ENCODE measurements at places on chromosomes 5 and 9.

DNA sequence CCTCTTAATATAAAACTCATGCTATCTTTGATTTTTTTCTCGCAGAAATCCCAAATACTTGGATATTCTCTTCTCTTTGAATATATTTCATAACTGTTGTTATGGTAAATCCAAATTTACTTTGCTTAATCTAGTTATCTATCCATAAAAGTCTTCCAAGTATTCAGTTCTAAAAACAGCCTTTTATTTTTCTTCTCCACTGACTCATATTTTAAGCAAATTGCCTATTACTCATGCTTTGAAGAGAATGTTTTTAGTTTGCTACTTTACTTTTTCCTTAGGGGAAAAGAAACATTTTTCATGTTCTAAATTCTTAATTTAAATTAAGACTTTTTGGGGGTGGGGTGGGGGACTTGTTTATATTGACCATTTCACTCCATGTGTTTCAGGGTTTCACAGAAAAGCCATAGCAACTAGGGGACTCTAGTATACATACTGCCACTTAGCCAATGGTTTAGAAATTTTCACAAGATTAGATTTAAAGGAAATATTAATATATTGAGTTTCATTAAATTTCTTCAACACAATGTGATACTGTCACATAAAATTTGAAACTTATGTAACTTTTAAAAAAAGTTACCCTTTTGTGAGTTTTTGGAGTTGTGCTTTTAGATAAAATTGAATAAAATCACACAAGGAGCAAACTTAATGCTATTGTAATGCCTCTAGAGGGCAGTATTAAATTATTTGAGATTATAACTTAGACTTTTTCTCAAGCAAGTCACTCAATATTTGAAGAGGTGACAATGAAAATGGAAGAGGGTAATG lies 545.8 kb upstream of the ARRDC3 start:
- peak; percentile 61 for DNase-seq

- DNase-seq: no peak
Observed at GRCh38 chr9:8186560-8186959, 387.0 kb upstream of the DMAC1 start.

GRCh38 chr9:135093111-135093510 lies 5.6 kb downstream of the OLFM1 start:
- DNase-seq: no peak

DNA sequence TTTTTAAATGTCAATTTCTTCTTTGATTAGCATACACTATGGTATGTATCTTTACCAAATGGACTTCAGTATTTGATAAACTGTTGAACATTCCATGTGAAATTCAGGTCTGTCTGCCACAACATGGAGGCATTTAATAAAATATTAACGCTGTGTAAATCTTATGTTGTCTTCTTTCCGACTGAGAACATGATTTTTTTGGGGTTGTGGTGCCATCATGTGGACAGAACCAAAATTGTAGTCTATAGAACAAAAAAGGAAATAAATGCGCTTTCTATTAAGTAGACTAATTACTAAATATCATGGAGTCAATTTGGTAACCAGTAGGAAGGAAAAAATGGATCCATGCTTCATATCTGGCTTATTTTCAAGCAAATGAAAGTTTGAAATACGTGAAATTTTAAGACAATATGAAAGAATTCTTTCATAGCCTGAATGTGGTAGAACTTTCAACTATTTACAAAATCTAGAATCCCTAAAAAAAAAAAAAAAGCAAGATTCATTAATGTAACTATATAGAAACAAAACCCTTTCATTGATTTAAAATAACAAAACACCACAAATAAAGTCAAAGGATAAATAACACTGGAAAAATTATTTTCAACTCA lies 2.8 kb upstream of the PLK2 start:
- DNase-seq: peak; percentile 82

DNA sequence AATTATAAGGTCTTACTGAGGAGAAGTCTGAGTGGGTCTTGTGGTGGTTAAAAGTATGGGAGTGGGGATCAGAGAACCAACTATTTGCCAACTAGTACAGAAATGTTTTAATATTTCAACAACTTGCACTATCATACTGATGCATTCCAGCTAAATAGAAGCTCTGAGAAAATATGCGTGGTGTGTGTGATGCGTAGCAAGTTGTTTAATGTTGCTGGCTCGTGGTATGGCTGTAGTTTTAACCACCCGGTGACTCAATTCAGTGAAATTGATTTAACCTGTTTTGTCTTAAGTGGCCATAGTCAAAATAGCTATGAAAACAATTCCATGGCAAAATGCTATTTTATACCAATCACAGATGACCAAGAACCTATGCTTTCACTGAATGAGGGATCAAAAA lies 176.5 kb upstream of the SLC24A2 start:
- no peak for DNase-seq

DNA sequence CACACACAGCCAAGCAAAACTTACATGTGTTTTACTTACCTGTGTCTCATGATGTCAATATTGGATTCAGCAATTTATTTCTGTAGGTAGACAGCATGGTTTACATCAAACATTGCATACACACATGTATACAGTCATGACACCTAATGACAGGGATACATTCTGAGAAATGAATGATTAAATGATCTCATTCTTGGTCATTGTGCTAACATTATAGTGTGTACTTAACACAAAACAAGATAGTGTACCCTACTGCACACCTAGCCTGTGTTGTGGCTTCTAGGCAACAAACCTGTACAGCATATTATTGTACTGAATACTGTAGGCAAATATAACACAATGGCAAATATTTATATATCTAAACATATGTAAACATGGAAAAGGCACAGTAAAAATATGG lies 28.0 kb downstream of the ISOC1 start:
- no peak for DNase-seq

DNA sequence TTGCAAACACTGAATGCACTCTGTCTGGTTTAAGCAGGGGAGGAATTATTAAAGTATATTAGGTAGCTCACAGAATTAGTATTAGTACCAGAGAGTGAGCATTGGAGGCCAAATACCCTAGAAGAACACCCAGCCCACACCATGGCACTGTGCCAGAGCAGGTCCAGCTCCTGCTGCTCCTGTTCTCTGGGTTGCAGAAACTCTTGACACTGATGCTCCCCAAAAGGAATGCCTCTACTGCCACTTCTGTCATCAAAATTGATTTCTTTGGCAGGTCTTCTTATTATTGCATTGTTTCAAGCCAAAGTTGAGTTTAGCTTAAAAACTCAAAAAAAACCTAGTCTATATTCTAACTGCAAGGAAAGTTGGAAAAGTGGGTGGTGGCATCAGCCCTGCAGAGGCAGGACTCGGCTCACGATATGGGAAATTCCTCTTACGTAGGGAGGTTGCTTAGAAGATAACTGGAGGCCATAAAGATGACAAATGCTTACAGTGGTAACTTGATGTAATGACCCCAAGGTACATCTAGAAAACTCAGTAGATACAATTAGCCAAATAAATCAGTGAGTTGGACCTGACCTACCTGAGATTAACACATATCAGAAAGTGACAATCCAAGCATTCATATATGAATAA lies 123.4 kb downstream of the CD180 start:
- no peak for DNase-seq

DNA sequence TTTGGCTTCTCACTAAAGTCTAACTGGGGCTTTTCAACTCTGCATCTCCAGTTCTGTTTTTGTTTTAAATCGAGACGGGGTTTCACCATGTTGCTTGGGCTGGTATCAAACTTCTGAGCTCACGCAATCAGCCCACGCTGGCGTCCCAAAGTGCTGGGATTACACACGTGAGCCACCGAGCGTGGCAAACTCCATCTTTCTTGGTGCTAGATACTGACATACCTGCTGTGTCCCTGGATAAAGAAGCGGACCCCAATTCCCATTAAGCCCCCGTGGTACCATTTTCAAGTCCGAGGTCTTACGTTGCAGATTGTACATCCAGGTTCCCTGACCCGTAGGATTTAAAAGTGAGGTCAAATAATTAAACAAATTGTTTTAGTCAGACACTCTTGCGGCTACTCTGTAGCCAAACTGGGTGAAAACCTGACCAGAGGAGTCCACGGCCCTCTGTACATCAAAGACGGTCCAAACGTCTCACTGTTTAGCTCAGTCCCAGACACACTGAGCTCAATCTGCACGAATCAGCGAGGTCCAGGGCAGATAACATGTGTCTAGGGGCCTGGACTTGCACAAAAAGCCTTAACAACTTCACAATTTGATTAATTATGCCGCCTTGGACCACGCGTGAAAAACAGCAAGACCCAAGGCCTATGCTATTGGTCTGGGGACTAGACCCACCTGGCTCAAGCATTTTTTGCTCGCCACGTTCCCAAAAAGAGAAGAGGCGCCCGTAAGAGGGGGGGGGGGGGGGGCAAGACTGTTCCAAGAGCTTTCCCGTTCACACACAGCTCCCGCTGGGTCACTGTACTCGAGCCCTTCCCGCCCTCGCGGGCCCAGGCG lies 727 bp upstream of the DNAJA1 start:
- peak; percentile 64 for DNase-seq

Measured in hematopoietic multipotent progenitor cell treated with erythropoietin and hydrocortisone succinate and interleukin-3 and kit ligand, for 4 days (in vitro differentiated cells).